Activated CD4-positive, alpha-beta T cell treated with anti-CD3 and anti-CD28 coated beads, Interleukin-2, amount 50 U/mL, for 1 hour (primary cell): ENCODE measurements at places on chromosomes 6 and 20.

- DNase-seq = no peak
Measured at GRCh38 chr6:147150293-147150692, 53.9 kb upstream of the STXBP5 start.

DNA sequence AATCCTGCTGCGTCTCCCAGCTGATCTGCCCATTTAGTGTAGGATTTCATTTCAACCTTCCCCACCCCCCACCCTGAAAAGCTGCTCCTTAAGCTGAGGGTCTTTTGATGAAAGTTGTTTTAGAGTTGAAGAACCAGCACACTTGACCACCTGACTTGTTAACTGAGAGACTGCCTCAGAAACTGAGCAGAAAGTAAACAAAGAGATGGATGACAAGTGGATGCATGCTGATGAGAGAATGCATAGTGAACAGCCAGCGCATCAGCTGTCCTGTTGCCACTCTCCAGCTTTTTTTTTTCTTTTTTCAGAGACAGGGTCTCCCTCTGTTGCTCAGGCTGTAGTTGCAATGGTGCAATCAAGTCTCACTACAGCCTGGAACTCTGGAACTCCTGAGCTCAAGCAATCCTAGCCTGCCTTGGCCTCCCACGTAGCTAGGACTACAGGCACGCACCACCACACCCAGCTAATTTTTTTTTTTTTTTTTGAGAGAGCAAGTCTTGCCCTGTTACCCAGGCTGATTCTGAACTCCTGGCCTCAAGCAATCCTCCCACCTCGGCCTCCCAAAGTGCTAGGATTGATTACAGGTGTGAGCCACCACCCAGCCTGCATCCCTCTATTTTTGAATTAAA is 9.5 kb downstream of the RPL10A start:
- no peak for DNase-seq

DNA sequence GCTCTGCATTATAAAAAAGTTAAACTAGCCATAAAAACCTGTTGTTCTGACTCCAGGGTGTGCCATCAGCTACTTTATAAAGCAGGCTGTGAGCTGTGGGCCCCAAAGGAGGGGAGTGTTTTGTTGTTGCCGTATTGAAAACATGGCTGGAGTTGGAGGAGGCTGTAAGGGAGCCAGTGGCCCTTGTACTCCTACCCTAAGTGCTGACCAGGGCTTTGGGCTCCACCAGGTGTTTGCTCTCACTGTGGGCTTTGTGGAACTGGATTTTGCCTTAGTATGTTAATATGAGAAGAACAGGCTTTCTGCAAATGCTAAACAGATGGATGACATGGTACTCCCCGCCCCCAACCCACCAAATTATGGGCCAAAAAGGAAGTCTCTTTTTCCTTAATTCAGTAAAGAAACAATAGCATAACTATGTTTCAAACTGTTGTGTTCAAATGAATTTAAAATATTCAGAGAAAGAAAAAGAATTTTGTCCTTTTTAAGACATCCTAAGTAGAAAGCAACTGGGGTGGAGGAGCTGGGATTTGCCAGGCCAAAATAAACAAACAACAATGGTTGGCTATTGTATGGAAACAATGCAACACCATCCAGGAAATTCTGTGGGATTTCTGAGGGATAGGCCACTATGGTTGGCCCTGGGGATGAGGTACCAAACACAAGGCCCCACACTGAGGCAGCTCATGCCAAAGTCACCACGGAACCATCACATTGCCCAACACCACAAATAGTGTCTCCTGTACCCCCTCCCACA is 63.3 kb downstream of the PLCG1 start:
- no peak for DNase-seq

GRCh38 chr20:50189681-50190250 is 864 bp upstream of the CEBPB start:
- DNase-seq = peak; percentile 29

DNA sequence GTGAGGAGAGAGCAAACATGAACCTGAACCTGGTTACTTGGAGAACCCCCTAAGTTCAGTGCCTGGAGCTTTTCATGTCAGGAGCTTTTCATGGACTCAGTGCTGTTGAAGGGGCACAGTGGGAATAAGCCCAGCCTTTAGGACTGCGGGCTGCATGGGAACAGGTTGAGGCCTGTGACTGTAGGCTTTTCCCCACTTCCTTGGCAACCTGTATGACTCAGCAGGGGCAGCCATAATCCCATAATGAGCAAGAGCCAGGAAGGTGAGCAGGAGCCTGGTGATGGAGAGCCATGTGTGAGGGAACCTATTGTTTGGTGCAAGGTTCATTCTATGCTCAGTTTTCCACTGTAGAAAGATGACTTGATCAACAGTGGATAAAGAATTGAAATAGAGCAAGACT is 23.4 kb downstream of the MEP1A start:
- no peak for DNase-seq

- no peak for DNase-seq
Measured at GRCh38 chr20:37133952-37134351, 38.2 kb upstream of the RBL1 start.
